ENCODE measurements at places on chromosomes 16 and 17. TPM values are rescaled to one million over a fixed set of nuclear protein-coding genes. Genes with fewer than 3 reads are reported as not detected.

RCVRN gene
- not detected for total RNA-seq

DNAH3 gene
- 0.34 TPM for total RNA-seq

ACE gene
- total RNA-seq, result not detected

TMC8 gene
- 7.2 TPM for total RNA-seq

MMP15 gene
- total RNA-seq, result 75.9 TPM

RASL10B gene
- total RNA-seq, result 7.5 TPM

PLCG2 gene
- 1.6 TPM for total RNA-seq

MT1F gene
- 5.6 TPM for total RNA-seq

SP2 gene
- 6.5 TPM for total RNA-seq

SEPTIN12 gene
- 0.76 TPM for total RNA-seq

RNF157 gene
- 3.9 TPM for total RNA-seq

PRCD gene
- total RNA-seq, result not detected

C17orf100 gene
- 0.31 TPM for total RNA-seq

KRT13 gene
- total RNA-seq, result 45.8 TPM
